T47D (cell line): ENCODE measurements at places on chromosomes 4 and X.

- no peak for DNase-seq
Observed at GRCh38 chrX:10377427-10377826, 220.7 kb downstream of the CLCN4 start.

GRCh38 chr4:154528869-154529268 lies 21.3 kb downstream of the PLRG1 start:
- peak; percentile 6 for DNase-seq

- DNase-seq = no peak
Observed at GRCh38 chr4:7075962-7076695, 8.3 kb upstream of the GRPEL1 start.

DNA sequence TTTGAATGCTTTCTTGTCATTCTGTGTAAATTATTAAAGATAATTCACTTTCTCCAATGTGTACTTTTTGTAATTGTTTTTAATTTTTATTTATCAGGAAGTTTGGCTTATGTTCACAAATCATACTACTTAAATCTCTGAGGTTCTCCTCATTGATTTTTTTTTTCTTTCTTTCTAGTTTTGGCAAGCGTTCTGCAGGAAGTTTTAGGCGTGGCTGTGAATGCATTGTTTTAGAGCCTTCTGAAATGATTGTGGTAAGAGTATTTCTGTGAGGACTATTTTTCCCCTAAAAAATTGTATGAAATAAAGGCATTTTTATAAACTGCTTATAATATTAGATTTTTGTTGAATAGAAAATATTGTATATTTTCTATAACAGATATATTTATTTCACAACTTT lies 135.8 kb downstream of the RAPGEF2 start:
- no peak for DNase-seq

GRCh38 chrX:38332505-38332904 lies 5.2 kb upstream of the RPGR start:
- no peak for DNase-seq

DNA sequence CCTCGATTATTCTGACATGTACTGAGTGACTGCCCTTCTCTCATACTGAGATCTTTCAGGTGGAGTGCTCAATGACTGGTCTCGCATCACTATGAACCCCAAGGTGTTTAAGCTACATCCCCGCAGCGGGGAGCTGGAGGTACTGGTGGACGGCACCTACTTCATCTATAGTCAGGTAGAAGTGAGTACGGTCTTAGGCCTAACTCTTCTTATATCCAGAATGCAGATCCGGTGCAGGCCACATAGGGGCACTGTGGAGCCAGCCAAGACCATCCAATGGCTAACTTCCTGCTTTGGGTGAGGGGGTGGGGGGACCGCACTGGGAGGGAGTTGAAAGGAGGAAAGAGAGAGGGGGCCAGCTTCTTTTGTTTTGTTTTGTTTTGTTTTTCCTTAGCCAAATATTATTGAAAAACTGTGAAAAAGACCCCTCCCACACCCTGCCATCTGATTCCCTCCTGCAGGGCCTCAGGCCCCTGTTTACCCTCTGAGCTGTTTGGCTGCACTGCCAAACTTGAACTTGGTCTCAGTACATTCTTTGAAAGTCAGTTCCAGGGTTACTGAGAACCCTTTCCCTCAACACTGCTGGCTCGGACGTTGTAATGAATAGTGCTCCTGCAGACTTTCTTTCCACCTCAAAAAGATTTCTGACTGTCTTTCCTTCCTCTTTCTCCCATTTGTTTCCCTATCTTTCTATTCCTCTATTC lies 16.2 kb downstream of the AWAT2 start:
- DNase-seq = peak; percentile 37
